Panc1 (cell line): ENCODE measurements at places on chromosomes 2 and 18. TPM values are rescaled to one million over a fixed set of nuclear protein-coding genes. Genes with fewer than 3 reads are reported as not detected.

- no peak for DNase-seq
These were observed 14.3 kb downstream of the SIX3 start for GRCh38 chr2:44955593-44956392.

DNA sequence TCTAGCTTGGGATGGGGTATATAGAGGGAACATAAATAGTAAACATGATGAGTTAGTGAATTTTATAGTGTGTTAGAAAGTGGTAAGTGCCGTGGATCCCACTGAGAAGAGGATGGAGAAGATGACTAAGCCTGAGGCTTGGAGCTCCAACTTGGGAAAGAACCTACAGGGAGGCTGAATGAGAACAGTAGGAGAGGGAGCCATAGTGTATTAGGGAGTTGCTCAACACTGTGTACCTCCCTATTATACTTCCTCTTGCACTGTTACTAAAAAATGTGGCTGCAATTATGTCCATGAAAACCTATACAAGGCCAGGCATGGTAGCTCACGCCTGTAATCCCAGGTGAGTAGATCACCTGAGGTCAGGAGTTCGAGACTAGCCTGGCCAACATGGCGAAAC lies 2.9 kb upstream of the SLC19A3 start:
- no peak for DNase-seq

GRCh38 chr2:180056367-180057118 lies 49.4 kb upstream of the CWC22 start:
- no peak for DNase-seq

GRCh38 chr2:37500031-37500430 lies 155.6 kb downstream of the QPCT start:
- DNase-seq = no peak

GRCh38 chr2:175792199-175792598 lies 209.9 kb downstream of the LNPK start:
- DNase-seq = no peak

DNA sequence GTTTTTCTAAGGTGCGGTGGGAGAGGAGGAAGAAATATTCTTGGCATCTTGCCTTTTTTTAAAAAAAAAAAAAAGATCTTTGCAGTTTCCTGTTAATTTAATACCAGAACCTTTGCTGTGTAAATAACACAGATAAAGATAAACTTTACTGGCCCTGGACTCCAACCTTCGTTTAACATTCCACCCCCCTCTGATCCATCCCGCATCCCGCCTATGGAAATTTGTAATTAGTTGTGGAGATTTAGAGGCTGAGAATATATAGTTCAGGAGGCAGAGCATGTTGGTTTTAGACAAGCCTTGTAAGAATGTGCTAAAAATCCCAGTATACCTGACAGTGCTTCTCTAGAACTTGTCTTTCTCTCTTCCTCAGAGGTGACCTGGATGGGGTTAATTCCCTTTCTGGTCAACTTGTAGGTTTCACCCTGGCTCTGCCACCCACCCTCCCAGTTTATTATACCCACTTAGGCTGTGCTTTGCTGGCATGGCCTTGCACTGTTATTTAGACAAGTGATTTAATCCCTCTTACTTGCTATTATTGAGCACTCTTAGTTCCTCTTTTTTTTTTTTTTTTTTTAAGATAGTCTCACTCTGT lies 2.9 kb upstream of the C2orf72 start:
- no peak for DNase-seq

DNA sequence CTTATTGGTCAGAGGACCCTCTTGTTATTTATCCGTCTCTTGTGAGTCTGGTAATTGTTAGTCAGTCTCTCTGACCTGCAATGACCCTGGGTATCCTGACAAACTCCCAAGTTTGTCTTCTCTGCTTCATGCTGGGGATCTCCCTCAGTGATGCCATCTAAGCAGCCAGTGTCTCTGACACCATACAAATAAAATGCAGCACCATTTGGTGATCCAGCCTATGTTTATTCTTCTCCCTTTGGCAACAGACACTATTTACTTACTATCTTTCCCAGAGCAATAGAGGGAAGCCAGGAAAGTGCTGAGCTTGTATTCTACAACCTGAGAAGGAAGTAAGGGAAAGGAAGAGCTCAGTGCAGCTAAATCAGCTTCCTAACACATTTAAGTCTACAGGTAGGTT lies 15.9 kb downstream of the SERPINE2 start:
- DNase-seq = no peak

GRCh38 chr2:67243919-67244318 lies 153.2 kb upstream of the ETAA1 start:
- DNase-seq = no peak

GRCh38 chr2:119929537-119929936 lies 83.3 kb upstream of the EPB41L5 start:
- DNase-seq = no peak

- DNase-seq = no peak
These were observed 24.9 kb upstream of the YWHAQ start for GRCh38 chr2:9655441-9656269.

DNA sequence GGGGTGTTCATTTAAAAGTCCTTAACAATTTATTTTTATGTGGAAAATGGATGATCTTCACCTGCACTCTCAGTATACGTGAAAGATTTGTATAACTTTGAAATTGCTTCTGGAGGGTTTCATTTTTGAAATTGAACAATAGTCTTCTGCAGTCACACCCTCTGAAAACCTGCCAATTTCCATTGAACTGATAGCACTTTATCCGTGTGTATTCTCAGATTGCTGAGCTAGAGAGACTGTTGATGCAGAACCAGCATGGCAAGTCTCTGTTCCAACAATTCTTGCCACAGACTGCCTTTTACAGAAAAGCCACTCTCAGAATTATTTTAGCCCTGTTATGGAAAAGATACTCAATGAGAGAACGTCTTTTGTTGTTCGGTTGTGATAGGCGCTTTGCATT lies 6.6 kb upstream of the GULP1 start:
- DNase-seq = no peak

DNA sequence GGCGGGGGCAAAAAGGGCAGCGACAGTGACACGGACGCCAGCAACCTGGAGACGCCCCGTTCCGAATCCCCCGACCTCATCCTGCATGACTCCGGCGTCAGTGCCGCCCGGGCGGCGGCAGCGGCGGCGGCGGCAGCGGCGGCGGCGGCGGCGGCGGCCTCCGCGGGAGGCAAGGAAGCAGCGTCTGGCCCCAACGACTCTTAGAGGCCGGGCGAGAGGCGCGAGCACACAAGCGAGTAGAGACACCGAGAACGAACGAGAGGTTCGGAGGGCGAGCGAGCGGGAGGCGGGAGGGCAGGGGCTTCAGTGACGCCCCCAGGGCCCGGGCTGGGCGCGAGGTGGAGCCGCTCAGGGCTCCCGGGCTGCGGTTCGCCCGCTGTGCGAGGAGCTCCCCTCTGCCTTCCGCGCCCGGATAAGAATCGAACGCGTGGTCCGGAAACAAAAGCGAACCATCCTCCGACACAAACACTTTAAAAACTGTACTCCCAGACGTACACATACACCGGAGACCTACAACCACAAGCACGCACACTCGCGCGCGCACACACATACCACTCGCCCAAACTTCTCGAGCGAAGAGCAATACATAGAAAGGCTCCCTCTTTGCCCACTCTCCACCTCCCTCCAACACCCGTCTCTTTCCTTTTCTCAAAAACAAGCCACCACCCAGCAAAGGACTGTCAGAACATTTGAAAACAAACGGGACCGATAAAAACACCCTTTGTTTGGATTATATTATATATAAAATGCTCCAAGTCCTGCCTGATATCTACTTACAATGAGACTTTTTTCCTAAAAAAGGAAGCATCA lies 2.8 kb downstream of the SP9 start:
- DNase-seq = no peak

The SLC5A7 gene
- total RNA-seq = not detected

The SMC6 gene
- 43.8 TPM for total RNA-seq

The SULT1C4 gene
- total RNA-seq = not detected
